Stromal cell of bone marrow (primary cell): ENCODE measurements at places on chromosomes 6 and 20.

- DNase-seq: no peak
Observed at GRCh38 chr20:22495789-22496188, 88.6 kb downstream of the FOXA2 start.

DNA sequence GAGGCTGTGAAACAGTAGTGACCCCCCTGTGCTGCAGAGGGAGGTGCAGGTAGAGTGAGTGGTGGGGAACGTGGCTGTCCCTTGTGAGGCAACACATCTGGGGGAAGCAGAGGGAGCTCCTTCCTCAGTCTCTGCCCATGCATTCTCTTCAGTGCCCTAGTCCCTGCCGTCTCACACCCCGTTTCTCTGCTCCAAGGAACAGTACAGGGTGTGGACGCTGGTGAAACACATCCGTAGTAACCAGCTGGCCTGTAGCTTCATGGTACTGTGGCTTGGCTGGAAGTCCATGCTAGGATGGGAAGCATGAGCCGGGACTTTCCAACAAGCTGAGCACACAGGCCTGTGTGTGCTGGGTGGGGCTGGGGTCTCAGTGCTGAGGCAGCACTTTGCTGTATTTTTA lies 25.4 kb upstream of the CST3 start:
- DNase-seq: no peak

DNA sequence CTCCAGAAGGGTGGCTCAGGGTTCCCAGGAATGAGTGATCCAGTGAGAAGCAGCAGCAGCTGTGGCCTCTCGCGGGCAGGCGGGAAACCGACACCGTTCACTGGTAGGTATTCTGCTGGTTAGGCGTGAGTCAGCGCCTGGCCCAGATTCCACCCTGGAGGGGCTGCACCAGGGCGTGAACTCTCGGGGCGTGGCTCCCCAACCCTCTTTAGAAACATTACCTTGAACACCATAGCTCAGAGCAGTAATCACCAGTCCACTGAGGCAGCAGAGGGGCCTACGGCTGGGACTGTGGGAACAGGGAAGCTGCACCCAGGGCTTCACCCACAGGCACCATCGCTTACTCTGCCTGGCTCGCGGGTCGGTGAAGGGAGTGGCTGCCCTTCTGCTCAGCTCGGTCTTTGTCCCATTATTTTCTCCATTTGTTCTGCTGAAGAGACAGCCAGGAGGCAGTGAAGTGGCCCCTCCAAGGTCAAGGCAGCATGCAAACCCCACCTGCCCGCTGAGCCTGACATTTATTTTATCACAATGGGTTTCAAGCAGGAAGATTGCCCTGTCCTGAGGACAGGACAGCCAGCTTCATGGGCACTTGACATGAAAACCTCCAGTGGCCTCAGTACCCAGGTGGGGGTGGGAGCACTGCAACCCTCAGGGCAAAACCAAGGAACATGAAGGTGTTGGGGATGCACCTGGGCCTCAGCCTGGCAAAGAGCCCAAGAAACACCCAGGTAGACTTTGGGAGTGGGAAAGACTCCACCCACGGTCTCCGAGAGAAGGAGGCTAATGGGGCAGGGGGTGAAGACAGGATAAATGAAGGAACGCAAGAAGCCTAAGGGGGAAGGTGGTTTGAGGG lies 51.0 kb upstream of the CD93 start:
- no peak for DNase-seq

GRCh38 chr6:166281104-166281503 lies 27.1 kb downstream of the PRR18 start:
- DNase-seq: no peak

DNA sequence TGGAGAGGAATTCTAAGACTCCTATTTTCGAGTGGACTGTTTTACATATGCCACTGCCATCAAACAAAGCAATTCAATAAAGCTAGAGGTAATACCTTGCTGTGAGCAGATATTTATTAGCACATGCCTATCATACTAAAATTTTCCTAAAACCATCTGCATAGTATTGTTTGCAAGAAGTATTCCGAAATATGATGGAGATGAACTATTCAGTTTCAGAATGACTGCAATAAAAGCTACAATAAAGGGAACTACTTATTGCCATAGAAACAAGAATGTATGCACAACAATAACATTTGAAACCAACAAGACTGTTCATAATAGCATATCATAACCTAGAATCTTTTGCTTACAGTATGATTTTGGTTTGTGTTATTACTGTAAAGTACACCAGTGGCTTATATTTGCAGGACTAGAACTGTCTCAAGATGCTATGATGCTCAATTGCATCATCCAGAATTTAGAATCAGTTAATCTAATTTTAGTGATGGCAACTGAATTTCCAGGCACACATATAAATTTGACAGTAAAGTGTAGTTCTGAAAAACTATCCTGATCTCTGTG lies 144.3 kb downstream of the GRIK2 start:
- no peak for DNase-seq

- no peak for DNase-seq
Observed at GRCh38 chr6:146113084-146113623, 84.3 kb downstream of the GRM1 start.

DNA sequence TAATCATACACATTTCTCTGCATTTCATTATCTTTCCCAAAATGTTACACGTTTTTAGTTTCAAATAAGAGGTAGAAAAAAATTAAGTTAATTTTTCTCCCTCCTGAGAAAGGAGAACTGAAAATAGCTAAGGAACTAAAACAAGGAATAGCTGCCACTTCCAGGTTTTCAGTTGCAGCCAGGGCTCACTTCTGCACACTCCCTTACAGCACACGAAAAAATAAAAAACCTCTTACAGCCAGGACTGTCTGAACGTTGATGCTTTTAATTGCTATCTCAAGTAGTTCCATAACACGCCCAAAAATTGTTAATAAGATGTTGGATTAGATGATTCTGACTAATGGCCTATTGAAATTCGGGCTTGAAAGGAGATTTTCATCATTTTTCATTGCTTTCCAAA lies 153.7 kb upstream of the THBS2 start:
- DNase-seq: no peak

- DNase-seq: peak; percentile 31
Observed at GRCh38 chr6:132490478-132491204, 22.3 kb downstream of the STX7 start.

GRCh38 chr20:49595811-49596561 lies 28.0 kb upstream of the PTGIS start:
- peak; percentile 75 for DNase-seq

DNA sequence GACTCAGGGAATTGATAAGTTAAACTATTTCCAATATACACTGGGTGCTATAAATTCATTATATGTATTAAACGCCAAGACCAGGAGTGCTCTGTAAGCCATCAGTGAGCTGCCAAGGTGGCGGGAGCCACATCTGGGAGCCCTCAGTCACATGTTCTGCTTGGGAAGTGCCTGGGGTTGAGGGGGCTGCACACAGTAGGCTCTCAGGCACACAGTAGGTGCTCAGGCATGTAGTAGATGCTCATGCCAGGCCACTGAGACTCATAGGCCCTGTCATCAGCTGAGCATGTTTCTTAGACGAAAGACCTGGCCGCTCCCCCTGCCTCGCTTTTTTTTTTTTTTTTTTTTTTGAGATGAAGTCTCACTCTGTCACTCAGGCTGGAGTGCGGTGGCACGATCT lies 83.3 kb upstream of the BHLHE23 start:
- DNase-seq: no peak

GRCh38 chr6:28380381-28380780 lies 19.2 kb downstream of the ZSCAN12 start:
- DNase-seq: no peak
